T-helper 2 cell (primary cell): ENCODE measurements at places on chromosomes 3 and 15.

DNA sequence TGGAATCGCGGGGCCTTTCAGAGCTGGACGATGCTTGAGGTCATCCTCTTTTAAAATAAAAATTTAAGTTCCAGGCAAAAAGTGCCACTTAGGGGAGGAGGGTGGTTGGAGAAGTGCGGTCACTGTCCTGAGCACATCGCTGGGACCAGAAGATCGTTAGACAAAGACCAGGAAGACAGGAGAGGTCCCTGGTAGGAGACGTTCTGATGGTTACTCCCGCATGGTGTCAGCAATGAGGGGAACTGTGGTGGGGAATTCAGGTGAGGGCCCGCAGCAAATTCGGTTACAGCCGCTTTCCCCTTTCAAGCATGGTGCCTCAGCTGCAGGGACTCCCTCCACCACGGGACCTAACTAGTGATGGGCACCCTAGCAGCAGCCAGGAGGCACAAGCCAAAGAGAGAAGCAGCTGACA, 1.0 kb upstream of the ISY1 start:
- peak; percentile 49 for DNase-seq

DNA sequence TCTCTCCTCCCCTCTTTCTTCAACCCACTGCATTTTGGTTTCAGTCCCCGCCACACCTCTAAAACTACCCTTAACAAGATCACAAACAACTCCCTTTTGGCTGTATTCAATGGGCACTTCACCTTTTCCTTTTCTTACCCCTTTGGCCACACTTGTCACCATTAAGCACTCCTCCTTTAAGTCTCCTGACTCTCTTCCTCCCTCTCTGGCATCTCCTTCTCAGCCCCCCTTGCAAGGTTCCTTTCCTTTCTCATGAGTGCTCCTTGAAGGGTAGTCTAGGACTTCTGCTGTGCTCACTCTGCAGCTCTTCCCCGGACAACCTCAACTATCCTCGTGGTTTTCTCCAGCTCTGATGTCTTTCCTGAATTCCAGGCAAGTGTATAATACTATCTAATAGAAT, 103.7 kb downstream of the RPL22L1 start:
- no peak for DNase-seq

DNA sequence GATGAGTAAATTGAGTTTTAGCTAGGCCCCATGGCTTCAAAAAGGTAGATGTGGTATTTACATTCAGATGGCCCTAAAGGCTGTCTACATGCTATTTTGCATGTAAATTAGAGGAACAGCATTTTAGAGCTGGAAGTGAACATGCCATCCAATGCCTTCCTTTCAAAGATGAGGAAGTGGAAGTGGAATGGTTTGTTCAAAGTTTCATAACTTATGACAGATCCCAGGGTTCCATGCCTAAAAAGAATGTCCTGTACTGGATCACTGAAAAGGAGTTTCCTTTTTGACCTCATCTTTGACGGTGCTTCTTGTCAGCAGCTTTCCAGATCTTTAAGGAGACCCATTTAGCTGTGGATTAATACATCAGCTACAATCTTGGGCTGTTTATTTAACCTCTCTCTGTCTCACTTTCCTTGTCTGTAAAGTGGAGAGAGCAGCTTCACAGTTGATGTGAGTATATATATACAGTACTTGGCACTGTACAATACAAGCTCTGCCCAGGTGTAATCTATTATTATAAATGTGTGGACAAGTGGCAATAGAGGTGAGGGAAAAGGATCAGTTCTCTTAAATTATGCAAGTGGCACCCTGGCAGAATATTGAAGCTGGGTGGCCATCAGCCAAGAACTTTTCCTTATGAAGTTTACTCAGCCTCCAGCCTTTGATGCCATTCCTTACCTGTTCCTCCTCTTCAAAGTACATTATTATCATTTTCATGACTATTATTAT, 68.7 kb upstream of the GOLGA8B start:
- DNase-seq, result no peak

DNA sequence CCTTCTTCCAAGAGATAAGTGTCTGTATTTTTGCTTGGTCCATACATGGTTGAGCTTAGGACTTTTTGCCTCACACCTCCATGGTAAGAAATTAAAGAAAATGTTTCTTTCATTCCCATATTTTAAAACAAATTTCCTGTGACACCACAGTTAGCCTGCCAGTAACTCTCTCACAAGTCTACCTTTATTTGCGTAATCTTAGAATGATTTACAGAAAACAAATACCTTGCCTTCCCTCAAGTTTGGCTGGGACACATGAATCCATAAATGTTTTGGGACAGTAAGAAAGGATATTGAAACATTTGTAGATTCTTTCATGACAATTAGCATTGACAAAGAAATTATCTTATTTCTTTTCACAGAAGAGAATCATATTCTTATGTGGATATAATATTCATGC, 3.8 kb upstream of the ARL14 start:
- no peak for DNase-seq

GRCh38 chr3:40680685-40681657, 156.2 kb downstream of the ZNF621 start:
- DNase-seq, result no peak

DNA sequence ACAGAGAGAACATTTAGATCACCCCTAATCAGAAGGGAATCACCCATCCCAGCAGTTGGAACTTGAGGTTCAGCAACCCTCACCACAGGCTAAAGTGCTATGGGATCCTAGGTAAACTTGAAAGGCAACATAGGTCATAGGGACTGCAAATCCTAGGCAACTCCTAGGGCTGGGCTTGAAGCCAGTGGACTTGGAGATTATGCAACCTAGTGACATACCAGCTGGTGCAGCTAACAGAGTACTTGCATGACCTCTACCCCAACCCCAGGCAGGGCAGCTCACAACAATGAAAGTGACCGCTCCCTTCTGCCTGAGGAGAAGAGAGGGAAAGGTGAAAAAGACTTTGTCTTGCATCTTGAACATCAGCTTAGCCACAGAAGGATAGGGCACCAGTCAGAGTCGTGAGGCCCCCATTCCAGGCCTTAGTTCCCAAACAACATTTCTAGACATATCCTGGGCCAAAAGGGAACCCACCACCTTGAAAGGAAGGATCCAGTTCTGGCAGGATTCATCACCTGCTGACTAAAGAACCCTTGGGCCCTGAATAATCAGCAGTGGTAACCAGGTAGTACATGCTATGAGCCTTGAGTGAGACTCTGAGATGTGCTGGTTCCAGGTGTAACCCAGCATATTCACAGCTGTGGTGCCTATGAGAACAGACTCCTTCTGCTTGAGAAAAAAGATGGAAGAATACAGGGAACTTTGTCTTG, 37.6 kb upstream of the FBN1 start:
- DNase-seq, result no peak

GRCh38 chr3:63911509-63911872, 692 bp downstream of the SCAANT1 start:
- no peak for DNase-seq

DNA sequence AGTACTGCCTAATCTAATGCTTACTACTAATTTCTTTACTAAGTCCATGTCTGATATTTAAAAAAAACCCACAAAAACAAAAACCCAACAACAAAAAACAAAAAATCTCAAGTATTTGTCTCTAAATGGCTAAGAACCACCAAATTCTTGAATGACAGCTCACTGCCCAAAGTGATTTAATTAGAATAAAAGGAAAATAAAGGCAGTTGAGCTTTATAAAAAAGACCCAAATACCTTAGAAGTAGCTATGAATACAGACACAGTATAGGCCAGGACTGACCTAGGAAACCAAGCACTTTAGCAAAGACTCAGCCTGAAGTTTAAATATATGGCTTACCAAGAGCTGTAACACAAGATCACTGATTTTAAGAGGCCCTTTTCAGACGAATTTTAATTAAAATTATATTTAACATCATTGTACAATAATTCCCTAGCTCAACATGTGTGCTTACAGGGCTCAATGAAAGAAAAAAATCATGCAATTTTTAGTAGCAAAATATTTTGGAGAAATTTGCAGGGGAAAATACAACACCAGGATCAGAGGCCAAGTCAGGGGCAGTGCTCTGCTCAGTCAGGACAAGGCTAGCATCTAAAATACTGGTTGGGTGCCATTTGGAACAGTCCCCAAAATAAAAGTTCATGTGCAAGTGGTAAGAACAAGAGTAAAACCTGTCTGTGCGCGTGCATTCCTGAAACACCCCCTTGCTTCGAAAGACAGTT, 24.8 kb downstream of the UQCC5 start:
- DNase-seq, result no peak

DNA sequence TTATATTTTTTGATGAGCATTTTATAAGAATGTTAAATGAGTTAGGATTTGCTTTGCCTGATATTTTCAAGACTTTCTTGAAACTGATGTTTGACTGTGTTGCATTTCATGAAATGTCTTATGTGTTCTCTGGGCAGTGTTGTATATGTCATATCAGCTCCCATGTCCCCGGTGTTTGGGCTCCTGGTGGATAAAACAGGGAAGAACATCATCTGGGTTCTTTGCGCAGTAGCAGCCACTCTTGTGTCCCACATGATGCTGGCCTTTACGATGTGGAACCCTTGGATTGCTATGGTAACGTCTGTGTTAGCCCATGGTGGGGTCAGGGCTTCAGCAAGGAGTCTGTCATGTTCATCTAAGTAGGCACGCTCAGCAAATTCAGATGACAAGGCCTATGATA, 20.0 kb downstream of the MFSD1 start:
- DNase-seq, result no peak

- DNase-seq, result no peak
Measured at GRCh38 chr15:38658431-38658830, 93.8 kb upstream of the RASGRP1 start.

DNA sequence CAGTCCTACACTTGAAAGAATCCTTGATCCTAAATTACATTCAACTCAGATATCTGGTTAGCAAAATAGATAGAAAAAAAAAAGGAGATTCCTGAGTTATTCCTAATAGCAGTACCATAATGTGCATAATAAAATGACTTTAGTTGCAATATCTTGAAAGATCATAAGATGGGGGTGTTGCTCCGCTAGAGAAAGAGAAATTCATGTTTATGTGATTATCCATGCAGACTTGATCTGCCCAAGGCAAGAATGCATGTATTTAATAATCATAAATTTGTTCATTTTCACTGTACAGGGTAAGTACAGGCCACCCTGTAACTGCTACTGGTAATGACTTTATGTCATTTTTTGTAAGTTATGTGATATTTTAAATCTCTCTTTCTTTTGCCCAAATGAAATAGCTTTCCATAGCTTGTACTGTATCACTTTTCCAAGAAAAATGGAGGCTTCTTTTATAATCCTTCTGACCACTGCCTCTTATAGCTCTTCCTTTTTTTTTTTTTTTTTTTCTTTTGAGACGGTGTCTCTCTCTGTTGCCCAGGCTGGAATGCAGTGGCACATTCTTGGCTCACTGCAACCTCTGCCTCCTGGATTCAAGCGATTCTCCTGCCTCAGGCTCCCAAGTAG, 84.6 kb downstream of the HCN4 start:
- no peak for DNase-seq

GRCh38 chr15:31258260-31258659, 68.4 kb upstream of the KLF13 start:
- no peak for DNase-seq

GRCh38 chr15:66369773-66370651, 13.5 kb upstream of the TIPIN start:
- DNase-seq, result no peak

- no peak for DNase-seq
Measured at GRCh38 chr15:76196269-76197231, 114.7 kb downstream of the ETFA start.

DNA sequence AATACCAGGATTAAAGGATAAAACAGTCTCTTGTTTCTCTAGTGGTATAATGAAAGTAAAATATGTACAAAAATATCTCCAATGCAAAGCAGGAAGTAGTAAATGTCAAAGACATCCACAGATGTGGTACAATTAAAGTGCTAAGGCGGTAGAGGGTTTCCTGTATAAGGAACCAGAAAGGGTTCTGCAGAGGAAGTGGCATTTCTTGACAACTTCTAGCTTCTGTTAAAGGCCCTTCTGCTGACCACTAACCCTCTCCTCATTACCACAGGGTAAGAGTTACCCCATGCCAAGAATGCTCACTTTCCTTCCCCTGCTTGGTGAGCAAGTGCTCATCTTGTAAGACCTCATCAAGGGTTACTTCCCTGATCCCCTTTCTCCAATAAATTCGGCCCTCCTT, 883.6 kb upstream of the NR2F2 start:
- no peak for DNase-seq

DNA sequence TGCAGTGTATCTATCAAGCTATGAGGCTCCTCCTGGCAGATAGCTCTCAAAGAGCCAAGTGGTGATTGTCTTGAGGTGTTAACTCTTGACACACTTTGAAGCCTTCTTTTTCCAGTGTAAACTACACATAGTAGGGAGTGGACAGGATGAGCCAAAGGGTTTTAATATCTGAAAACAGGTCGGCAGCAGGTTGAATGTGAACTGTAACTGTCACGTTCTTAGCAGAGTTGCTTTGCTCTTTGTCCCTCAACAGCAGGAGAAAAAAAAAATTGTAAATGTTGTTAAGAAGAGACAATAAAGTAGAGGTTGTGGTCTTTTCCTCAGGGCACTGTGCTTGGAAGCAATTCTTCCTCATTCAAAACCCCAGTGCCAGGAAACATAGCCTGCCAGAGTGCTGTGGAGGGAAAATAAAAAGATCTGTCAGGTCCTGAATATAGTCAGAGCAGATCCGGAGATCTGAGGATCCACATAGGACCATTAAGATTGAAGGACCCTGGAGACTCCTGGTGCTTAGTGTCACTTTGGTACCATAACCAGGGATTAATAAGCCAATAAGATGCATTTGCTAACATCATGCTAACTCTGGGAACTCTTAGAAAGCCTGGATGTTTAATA, 229.7 kb downstream of the NAALADL2 start:
- no peak for DNase-seq

DNA sequence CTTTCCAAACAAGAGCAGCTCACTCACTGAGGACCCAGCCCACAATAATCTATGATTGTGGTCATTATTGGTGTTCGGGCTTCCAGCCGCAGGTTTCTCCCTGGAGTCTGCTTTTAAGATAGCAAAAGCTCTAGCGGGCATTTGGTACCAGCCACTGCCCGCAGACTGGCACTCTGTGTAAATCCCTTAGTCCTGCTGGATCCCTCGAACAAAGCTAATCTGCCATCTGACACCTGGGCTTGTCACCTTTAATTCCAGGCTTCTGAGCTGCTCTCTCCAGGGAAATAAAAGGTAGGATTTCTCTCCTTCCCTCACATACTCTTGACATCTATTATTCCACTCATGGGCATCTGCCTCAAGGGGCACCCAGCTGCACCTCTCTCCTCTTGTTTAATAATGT, 158.7 kb downstream of the PDCD6IP start:
- no peak for DNase-seq

DNA sequence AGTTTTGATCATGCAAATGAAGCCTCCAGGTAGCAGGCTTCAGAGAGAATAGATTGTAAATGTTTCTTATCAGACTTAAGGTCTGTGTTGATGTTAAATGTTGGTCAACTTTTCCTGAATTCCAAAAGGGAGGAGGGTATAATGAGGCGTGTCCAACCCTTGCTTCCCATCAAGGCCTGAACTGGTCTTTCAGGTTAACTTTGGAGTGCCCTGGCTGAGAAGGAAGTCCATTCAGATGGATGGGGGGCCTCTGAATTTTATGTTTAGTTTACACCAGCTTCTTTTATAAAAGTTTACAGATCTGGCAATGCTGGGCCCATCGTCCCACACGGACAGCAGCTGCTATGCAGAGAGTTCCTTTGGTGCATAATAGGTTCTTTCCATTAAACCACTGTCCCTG, 8.9 kb downstream of the CCDC13 start:
- no peak for DNase-seq
